ENCODE measurements at places on chromosomes 2 and 18.

- no peak for DNase-seq
These were observed 423.7 kb downstream of the LPIN1 start for GRCh38 chr2:12170121-12170520.

- no peak for DNase-seq
These were observed 32.5 kb downstream of the POLR1A start for GRCh38 chr2:86073225-86073624.

DNA sequence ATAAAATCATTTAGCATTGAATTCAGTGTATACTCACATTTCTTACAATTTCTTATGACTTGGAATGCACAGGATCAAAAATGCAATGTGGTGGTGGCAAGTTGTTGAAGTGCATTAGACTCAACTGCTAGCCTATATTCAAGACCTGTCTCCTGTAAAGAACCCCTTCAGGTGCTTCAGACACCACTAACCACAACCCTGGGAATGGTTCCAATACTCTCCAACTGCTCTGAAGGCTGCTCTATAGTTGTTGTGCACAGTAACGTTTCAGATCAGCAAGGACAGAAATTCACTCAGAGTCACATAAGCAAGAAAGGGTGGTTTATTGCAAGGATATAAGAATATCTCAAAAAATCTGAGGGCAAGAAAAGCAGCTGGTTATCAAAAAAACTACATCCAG, 6.5 kb downstream of the GKN1 start:
- DNase-seq = no peak

GRCh38 chr2:226445216-226445861, 354.3 kb downstream of the IRS1 start:
- no peak for DNase-seq

All from tongue (tissue), 3 donors.